Uterus (tissue), 4 donors: ENCODE measurements at places on chromosomes 6 and 20. TPM values are rescaled to one million over a fixed set of nuclear protein-coding genes. Genes with fewer than 3 reads are reported as not detected.

Gene LEMD2
- total RNA-seq: 40.8 TPM

Gene MDFI
- total RNA-seq: 15.2 TPM

- H3K36me3 ChIP-seq: no peaks in the 10 kb centered on the region
- no peak for DNase-seq
- no peaks in the 10 kb centered on the region for H3K27me3 ChIP-seq
- H3K4me1 ChIP-seq: no peaks in the 10 kb centered on the region
- H3K4me3 ChIP-seq: no peak overlapping the region
- H3K27ac ChIP-seq: no peak overlapping the region
Observed at GRCh38 chr6:74626288-74626687, 579.6 kb downstream of the COL12A1 start.

DNA sequence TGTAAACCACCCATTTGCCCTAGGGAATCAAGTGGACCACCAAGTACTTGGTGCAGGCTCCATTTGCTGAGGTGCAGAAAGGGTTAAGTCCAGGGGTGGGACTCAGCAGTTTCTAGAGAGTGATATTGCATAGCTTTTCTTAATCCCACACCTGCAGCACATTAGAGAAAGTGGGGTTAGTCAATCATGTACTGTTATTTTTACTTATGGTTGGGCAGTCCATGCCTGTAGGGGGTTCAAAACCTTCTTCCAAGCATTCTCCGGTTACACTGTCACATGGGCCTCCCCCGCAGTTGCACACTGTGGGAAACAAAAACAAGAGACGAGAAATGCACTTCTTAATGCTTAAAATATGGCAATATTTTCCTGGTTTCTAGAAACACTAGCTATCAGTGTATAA is 65.5 kb downstream of the LAMA4 start:
- peak; percentile 44 for DNase-seq
- H3K36me3 ChIP-seq: no peaks in the 10 kb centered on the region
- peaks cover 12% of the 10 kb centered on the region for H3K4me1 ChIP-seq
- H3K27me3 ChIP-seq: no peaks in the 10 kb centered on the region

DNA sequence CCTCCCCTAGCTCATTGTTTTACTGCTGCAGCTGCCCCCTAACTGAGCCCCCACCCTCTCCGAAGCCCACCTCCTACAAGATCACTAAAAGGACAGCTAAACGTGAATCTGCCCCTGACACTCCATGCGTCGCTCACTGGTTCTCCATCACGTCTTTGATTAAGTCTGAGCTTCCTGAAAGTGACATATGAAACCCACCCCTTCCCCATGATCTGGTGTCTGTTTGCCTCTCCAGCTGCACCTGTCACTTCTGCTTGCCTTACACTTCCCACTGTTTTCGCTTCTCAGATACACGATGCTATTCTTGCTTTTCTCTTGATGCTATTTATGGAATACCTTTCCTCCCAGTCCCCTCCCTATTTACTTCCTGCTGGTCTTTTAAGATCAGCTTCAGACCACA is 8.0 kb upstream of the PERP start:
- H3K4me1 ChIP-seq: no peaks in the 10 kb centered on the region
- no peak for DNase-seq
- no peaks in the 10 kb centered on the region for H3K27me3 ChIP-seq
- H3K36me3 ChIP-seq: no peaks in the 10 kb centered on the region
- no peak overlapping the region for H3K4me3 ChIP-seq
- H3K27ac ChIP-seq: no peak overlapping the region

- H3K36me3 ChIP-seq: no peaks in the 10 kb centered on the region
- no peak for DNase-seq
- no peaks in the 10 kb centered on the region for H3K27me3 ChIP-seq
Observed at GRCh38 chr20:53425941-53426340, 167.7 kb downstream of the ZNF217 start.

DNA sequence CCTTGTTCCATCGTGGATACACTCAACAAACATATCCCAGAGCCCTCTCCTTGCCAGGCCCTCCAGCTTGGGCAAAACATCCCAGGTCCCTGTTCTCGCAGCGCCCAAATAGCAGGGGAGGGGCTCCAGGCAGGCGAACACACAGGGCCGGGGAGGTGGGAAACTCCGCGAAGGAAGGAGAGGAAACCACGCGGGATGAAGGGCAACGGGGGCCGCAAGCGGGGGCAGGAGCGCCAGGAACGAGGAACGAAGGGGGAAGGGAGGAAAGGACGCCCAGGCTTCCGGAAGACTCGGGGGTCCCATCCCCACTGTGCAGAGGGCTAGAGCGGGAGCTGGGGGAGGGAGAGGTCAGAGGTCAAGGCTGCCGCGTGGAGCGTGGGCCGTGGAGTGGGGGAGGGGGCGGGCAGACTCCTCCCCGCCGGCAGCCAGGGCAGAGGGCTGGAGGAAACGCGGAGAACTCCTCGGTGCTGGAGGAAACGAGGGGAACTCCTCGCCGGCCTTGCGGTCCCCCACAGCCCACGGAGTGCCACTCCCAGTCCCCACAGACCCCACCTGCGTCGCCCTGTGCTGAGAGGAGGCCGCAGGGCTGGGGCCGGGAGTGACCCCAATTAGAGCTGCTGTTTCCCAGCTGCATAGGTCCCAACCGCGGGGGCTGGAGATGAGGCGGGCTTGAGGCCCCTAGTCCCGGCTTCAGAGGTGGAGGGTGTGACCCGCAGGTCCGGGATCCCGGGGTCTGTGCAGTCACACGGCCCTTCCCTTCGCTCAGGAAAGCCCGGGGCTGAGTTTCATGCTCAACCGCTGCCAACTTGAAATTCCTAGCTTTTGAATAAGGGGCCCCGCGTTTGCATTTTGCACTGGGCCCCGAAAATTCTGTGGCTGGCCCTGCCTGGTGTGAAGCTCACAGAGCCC is 1.2 kb upstream of the RBM38 start:
- no peaks in the 10 kb centered on the region for H3K27me3 ChIP-seq
- peaks cover 8% of the 10 kb centered on the region for H3K4me1 ChIP-seq
- H3K4me3 ChIP-seq: peak overlapping the region; percentile 25
- H3K36me3 ChIP-seq: no peaks in the 10 kb centered on the region

- H3K4me3 ChIP-seq: no peak overlapping the region
- H3K36me3 ChIP-seq: no peaks in the 10 kb centered on the region
Observed at GRCh38 chr20:19713822-19714578, 44.1 kb upstream of the RIN2 start.

DNA sequence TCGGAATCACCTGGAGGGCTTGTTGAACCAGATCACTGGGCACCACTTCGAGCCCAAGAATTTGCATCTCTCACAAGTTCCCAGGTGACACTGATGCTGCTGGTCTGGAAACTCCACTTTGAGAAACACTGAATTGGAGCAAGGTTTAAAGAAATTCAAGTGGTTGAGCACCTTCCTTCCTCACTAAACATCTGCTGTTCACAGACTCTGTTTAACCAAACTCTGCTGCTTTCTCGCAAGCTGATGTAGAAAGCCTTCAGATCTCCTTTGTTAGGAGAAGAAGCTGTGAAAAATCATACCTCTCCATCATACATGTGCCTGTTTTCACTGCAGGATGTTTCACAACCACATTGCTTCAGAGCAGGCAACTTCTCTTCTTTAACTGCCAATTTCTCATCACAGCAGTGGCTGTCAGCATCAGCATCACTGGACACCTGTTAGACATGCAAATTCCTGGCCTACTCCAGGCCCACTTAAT is 87.5 kb upstream of the TOP1 start:
- DNase-seq: no peak
- H3K4me1 ChIP-seq: no peaks in the 10 kb centered on the region
- no peaks in the 10 kb centered on the region for H3K36me3 ChIP-seq
- no peaks in the 10 kb centered on the region for H3K27me3 ChIP-seq
- H3K27ac ChIP-seq: no peak overlapping the region
